ENCODE measurements at places on chromosomes 2 and 18.

- no peak for DNase-seq
Measured at GRCh38 chr2:71576541-71576940, 123.2 kb downstream of the DYSF start.

- no peak for DNase-seq
Measured at GRCh38 chr18:75727456-75727855, 300.0 kb upstream of the SMIM21 start.

DNA sequence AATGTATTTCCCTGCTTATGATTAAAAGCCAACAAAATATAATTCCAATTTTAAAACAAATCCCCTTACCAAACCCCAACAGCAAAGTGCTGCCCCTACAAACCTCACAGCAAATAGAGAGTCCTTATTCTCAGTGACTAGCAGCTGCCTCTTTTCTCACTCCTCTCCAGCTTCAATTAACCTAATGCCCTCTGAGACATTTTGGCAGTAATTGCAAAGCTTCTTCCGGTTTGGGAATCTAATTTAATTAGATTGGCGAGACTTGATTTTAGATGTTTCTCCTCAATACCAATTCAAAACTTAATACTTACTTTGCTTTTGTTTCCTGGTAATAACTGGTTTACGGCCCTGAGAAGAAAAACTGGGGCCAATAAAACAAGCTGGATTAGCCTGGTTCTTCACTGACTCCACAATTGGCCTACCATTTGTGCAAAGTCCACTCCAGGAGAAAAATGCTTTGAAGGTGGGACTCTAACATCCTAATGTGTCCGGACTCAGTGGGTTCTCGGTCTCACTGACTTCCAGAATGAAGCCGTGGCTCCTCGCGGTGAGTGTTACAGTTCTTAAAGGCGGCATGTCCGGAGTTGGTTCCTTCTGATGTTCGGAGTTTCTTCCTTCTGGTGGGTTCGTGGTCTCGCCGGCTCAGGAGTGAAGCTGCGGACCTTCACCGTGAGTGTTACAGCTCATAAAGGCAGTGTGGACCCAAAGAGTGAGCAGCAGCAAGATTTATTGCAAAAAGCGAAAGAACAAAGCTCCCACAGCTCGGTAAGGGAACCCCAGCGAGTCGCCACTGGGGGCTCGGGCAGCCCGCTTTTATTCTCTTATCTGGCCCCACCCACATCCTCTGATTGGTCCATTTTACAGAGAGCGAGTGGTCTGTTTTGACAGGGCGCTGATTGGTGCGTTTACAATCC lies 52.8 kb downstream of the SLC35F5 start:
- DNase-seq, result no peak

GRCh38 chr18:9808295-9809241 lies 77.2 kb upstream of the TXNDC2 start:
- DNase-seq, result peak; percentile 51

GRCh38 chr2:73963385-73964120 lies 21.2 kb upstream of the TET3 start:
- no peak for DNase-seq

DNA sequence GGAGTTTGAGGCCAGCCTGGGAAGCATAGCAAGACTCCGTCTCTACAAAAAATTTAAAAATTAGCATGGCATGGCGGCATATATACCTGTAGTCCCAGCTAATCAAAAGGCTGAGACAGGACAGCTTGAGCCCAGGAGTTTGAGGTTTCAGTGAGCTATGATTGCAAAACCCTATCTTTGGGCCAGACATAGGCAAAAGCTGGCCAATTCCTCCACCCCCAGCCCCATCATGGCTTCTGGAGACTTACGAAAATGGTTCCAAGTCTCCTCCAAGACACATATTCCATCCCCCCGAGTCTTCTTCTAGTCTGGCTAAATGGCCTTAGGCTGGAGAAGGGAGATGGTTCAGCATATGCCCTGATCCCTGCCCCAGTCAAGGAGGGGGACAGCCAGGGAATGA lies 172.8 kb upstream of the HAAO start:
- no peak for DNase-seq

GRCh38 chr2:178109813-178110212 lies 2.4 kb upstream of the RBM45 start:
- DNase-seq, result peak; percentile 22

DNA sequence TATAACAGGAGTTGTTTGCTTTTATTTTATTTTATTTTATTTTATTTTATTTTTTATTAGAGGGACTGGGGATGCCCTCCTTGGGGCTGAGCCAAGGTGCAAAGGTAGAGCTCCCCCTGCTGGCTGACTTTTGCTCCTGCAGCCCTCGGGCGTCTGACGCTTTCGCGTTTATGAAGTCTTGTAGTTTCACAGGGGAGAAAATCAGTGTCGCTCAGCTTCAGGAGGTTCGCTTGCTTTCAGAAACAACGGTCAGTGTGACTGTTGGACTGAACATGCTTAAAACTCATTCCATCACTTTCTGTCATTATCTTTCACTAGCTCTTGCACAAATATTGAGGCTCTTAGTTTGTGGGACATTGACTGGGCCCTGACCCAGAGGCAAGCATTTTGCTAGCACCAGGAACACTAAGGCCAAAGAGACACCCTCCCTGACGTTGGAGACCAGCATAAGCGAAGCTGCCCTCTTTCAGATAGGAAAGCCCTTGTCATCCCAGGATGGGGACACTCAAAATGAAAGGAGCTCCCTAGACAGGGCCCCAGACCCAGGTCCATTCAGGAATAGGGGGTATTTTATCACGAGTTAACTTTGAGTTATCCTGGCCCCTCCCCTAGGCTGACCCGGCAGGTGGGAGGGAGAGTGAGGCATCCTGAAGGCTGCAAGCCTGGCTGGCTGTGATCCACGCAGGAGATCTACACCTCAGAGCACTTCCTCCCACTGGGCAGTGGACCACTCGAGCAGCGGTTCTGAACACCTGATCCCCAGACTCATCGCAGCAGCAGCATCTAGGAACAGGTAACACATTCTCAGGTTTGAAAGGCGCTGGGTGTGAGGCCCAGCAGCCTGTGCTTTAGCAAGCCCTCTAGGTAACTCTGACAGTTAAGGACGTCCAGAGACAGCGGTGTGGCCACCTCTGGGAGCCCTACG lies 34.4 kb downstream of the LGALSL start:
- no peak for DNase-seq

GRCh38 chr2:239329972-239330572 lies 70.7 kb downstream of the HDAC4 start:
- no peak for DNase-seq

- no peak for DNase-seq
Measured at GRCh38 chr2:190755772-190756415, 107.0 kb downstream of the NAB1 start.

- no peak for DNase-seq
Measured at GRCh38 chr2:102277202-102277700, 34.1 kb upstream of the IL1RL1 start.

DNA sequence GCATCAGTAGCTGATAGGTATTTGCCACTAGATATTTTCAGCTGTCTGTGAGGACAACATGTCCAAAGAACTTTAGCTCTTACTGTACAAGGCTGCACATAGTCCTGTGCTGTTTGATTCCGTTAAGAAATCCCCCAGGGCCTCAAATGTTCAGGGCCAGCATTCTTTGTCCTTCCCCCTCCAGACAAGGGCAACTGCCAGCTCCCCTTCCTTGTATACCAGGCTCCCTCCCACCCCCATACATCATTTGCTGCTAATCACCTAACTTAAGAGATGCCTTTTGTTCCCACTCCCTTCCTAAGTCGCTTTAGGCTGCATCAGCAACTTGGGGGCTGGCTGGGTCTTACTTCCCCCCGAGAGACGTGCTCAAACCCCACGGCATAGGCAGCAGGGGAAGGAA lies 138.7 kb downstream of the CDH20 start:
- DNase-seq, result no peak

- DNase-seq, result no peak
Measured at GRCh38 chr2:41084321-41084720, 632.4 kb upstream of the SLC8A1 start.

DNA sequence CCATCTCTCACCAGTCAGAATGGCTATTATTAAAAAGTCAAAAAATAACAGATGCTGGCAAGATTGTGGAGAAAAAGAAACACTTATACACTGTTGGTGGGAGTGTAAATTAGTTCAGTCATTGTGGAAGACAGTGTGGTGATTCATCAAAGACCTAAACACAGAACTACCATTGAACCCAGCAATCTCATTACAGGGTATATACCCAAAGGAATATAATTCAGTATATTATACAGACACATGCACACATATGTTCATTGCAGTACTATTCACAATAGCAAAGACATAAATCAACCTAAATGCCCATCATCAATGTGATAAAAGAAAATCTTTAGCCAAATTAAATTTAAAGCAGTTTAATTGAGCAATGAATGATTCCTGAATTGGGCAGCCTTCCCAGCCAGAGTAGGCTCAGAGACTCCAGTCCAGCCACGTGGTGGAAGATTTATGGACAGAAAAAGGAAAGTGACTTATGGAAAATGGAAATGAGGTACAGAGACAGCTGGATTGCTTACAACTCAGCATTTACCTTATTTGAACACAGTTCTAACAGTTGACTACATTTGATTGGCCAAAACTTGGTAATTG lies 377.1 kb upstream of the SLC39A10 start:
- DNase-seq, result no peak

GRCh38 chr2:240277073-240277806 lies 136.8 kb upstream of the OTOS start:
- no peak for DNase-seq

- DNase-seq, result peak; percentile 12
Measured at GRCh38 chr2:177076636-177077179, 135.9 kb upstream of the HNRNPA3 start.

DNA sequence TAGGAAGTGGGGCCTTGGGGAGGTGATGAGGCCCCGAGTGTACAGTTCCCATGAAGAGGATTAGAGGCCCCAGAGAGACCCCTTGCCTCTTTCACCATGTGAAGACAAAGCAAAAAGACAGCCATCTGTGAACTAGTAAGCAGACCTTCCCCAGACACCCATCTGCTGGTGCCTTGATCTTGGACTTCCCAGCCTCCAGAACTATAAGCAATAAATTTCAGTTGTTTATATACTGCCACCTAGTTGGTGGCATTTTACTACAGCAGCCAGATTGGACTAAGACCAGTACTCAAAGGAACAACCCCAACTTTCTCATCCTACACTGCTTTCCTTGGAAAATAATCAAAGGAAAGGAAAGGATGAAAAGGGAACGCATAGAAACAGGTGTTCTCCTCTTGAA lies 27.9 kb upstream of the CREG2 start:
- no peak for DNase-seq

- DNase-seq, result no peak
Measured at GRCh38 chr2:56889738-56890137, 705.9 kb downstream of the CCDC85A start.

GRCh38 chr18:73728657-73729056 lies 419.0 kb downstream of the FBXO15 start:
- DNase-seq, result no peak

- DNase-seq, result no peak
Measured at GRCh38 chr2:105181282-105181681, 60.3 kb upstream of the GPR45 start.

DNA sequence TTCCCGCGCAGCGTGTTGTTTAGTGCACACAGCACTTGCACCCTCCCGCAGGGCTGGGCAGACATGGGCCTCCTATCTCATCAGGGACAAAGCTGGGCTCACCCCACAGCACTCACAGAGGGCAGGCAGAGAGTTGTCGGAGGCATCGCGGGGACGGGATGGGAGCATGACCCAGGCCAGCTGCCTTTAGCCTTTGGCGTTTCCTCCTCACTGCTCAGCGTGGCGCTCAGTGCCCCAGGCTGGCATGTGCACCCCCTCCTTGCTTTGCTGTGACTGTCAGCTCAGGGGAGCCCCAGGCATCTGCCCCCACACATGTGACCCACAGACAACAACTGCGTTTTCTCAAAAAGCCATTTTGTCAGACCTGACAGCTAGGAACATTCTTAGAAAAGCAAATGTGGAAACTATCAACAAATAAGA lies 101.1 kb downstream of the RNF144A start:
- DNase-seq, result no peak

DNA sequence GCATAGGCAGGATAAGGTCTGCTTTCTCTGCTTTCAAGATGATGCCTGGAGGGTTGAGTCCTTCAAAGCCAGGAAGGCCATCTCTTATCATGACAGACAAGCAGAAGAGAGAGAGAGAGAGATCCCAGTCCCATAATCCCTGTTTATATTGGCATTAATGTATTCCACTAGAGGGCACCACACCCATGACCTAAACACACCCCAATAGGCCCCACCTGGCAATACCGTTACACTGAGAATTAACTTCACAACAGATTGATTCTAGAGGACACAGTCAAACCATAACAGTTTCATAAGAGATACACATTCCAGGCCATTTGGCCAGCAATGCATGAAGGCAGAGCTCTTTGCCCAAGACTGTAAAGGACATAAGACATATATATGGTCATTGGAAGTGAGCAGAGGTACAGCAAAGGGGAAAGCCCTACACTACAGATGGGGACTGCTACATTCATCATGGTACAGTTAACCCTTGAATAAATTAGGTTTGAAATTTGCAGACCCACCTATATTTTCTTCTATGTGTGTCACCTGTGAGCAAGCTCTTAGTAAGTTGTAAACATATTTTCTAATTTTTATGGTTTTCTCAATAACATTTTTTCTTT lies 1516.1 kb downstream of the RPIA start:
- no peak for DNase-seq

GRCh38 chr2:85017411-85018048 lies 46.6 kb downstream of the KCMF1 start:
- no peak for DNase-seq

DNA sequence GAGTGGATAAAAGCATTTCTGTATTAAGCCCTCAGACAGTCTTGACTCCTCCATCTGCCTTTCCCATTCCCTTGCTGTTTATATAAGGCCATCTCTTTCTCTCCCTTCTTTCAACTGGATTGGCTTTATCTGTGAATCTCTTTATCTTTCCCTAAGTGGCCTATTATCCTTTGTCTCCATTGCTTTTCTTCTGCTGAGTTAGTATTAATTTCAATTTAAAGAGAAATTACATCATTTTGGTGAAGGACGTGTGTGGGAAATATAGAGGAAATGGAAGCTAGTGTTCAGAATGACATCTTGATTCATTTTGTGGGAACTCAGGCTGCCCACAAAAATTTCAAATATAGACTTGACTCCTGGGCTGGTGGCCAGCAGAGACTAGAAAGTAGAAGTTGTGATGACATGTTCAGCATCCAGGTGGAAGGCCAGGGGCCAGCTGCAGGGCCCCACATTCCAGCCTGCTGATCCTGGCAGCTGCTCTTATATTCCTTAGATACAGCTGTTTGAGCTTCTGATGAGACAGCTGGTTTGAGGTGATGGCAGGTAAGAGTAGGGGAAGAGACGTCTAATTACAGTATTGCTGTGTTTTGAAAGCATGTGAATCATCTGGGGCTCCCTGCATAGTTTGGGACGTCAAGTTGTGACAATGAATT lies 52.3 kb downstream of the DIS3L2 start:
- DNase-seq, result peak; percentile 90

- peak; percentile 48 for DNase-seq
Measured at GRCh38 chr2:95043300-95044093, 18.0 kb downstream of the MAL start.

DNA sequence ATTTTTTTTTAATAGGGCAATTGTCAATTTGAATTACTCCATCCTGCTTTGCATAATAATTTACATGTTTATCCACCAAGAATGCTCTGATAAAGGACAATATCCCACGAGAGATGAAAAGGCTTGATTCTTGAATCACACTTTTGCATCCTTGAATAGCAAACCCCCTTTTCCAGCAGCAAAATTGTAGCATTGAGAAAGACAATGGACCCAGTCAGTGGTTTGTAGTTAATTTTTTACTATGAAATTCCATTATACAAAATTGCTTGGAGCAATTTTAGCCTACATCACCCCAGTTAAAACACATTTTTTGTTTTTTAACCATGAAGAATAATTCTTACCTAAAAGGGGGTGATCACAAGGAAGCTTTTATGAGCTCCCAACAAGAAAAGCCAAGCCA lies 255.1 kb downstream of the RND3 start:
- DNase-seq, result no peak

- DNase-seq, result peak; percentile 75
Measured at GRCh38 chr2:230690439-230690838, 22.2 kb upstream of the CAB39 start.

All from NCI-H226 (cell line).